Smooth muscle cell of the coronary artery (primary cell): ENCODE measurements at places on chromosomes 12 and 14. TPM values are rescaled to one million over a fixed set of nuclear protein-coding genes. Genes with fewer than 3 reads are reported as not detected.

The CACNA2D4 gene
- 0.47 TPM in 1 of 2 replicates, not detected in the other for total RNA-seq

The KLRC1 gene
- not detected in 2 replicates for total RNA-seq

The CBX5 gene
- total RNA-seq = 8.5 and 21.8 TPM in 2 replicates

The BCL11B gene
- total RNA-seq = under 0.01 and 0.08 TPM in 2 replicates

The FANCM gene
- total RNA-seq = 2.2 and 4.1 TPM in 2 replicates

The COQ10A gene
- total RNA-seq = 5.9 and 6.9 TPM in 2 replicates

The FSCB gene
- 0.75 TPM in 1 of 2 replicates, not detected in the other for total RNA-seq

The KRT72 gene
- not detected in 2 replicates for total RNA-seq

The SVOP gene
- not detected in 2 replicates for total RNA-seq

The AQP5 gene
- total RNA-seq = 0.60 and 0.82 TPM in 2 replicates

The ZFHX2 gene
- 0.08 and 0.35 TPM in 2 replicates for total RNA-seq

The KCNH5 gene
- under 0.01 and 0.15 TPM in 2 replicates for total RNA-seq
